GDM1 (cell line): ENCODE measurements at places on chromosomes 16 and 17.

DNA sequence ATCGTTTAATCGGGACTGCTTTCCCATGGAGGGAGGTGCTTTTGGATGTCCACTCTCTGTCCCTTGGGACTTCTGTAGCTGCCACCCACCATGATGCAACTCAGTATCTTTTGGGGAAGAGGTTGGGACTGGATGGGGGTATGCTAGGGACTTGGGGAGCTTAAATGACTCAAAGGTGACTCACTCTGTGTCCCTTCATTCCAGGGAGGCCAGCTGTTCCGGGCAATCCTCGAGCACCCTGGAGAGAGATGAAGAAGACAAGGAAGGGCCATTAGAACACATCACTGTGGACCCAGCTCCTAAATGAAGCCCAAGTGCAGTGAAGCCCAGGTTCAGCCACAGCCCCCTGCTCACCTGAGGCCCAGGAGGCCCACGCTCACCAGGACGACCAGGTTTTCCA is 4.6 kb downstream of the COL1A1 start:
- DNase-seq = no peak

- no peak for DNase-seq
These were observed 626 bp downstream of the NUPR1 start for GRCh38 chr16:28537964-28538732.

DNA sequence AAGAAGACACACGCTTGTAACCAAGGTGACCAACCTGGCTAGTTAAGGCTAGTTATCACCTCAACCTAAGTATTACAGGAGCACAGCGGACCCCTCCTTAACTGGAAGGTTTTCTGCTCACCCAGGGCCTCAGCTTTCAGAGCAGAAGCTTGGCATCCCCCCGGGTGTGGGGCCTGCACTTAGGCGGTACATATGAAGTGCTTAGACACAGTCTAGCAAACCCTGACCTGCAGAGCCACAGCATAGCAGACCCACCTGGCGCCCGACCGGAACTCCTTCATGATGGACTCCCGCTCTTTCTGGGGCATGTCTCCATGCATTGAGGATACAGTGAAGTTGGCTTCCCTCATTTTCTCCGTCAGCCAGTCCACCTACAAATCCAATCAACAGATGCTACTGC is 9.8 kb downstream of the EIF4A3 start:
- no peak for DNase-seq

- DNase-seq = no peak
These were observed 66.3 kb upstream of the METRNL start for GRCh38 chr17:83012868-83013778.

DNA sequence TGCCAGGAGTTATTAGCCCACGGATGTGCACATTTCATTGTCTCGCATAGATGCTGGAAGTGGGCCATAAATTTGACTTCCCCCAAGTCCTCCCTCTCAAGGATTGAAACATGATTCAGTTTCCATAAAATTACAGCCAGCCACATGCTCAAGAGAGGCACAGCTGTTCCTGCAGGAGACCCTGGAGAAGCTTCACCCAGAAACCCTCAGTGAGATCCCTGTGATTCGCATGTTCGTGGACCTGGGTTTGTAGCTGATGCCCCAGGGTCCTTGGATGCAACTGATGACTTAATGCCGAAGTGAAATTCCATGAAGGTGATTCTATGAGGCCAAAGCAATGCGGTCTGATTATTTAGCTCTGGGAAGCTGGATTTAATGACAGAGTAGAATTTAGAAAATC is 24.7 kb upstream of the AQP8 start:
- DNase-seq = no peak

- no peak for DNase-seq
These were observed 66.2 kb downstream of the IRF8 start for GRCh38 chr16:85965125-85965524.
